NCI-H1105 treated with DMSO at 0.1 percent for 48 hours (cell line): ENCODE measurements at places on chromosomes 12 and 14.

- no peak for DNase-seq
Measured at GRCh38 chr12:74598819-74599218, 61.2 kb downstream of the ATXN7L3B start.

DNA sequence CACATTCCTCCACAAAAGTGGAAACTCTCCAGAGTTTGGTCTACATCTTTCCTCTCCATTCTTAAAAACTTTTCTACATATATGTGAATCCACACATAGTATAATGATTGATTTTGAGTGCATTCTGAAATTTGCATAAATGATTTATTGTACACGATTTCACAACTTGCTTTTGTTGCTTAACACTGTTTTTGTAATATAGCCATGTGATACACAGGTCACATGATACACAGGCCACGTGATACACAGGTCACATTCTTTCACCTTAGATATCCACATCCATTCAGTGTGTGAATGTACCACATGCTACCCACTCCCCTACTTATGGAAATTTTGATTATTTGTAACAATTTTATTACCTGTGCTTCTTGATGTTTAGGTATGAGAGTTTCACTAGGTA lies 319.1 kb downstream of the ZFP36L1 start:
- no peak for DNase-seq

- DNase-seq: no peak
Measured at GRCh38 chr12:123801573-123802178, 39.6 kb downstream of the DNAH10 start.

- DNase-seq: no peak
Measured at GRCh38 chr12:132118876-132119275, 25.2 kb downstream of the DDX51 start.

- no peak for DNase-seq
Measured at GRCh38 chr12:108598553-108599250, 818 bp upstream of the TMEM119 start.

DNA sequence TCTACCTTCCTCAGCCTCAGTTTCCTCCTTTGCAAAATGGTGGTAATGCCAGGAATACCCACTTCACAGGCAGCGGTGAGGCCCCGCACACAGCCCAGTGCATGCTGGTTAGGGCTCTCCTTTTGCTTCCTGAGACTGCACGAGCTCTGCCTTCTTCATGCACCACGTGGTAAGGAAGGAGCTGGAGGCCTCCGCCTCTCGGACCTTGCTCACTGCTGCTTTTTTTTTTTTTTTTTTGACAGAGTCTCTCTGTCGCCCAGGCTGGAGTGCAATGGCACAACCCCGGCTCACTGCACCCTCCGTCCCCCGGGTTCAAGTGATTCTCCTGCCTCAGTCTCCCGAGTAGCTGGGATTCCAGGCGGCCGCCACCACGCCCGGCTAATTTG lies 18.1 kb downstream of the TAMALIN start:
- no peak for DNase-seq

DNA sequence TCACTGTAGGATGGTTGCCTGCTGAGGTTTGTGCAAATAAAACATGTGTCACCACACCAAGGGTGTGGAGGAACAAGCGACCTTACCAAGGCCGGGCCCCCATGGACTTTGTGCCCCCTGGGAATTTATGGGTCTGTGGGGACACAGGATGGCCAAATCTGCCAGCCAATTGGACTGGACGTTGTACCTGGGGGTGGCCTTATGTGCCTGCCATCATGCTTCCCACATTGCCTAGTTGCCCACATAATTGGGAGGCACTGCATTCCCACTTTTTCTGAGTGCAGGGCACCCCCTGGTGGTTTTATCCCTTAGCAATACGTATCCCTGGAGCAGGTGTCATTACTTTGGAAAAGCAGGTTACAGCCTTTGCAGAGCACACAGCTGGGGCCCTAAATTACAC lies 92.6 kb upstream of the TMPO start:
- DNase-seq: no peak

- DNase-seq: no peak
Measured at GRCh38 chr12:26659930-26660329, 173.1 kb downstream of the ITPR2 start.

DNA sequence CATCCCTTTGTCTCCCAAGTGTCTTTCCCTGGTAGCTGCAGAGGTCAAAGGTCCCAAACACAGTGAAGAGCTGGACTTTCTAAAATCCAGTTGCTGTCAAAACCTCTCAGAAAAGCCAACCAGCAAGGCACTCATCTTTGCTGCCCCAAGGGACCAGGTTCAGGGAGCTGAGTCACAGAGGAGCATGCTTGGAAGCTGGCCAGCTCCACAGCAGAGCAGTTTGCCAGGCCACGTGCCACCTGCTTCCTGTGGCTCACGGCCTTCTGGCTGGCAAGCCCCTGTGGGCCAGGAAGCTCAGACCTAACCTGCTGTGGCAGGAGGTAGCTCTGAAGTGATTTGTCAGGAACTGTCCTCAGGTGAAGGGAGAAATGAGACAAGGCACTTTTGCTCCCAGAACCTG lies 3.6 kb downstream of the ISCU start:
- DNase-seq: peak; percentile 80

DNA sequence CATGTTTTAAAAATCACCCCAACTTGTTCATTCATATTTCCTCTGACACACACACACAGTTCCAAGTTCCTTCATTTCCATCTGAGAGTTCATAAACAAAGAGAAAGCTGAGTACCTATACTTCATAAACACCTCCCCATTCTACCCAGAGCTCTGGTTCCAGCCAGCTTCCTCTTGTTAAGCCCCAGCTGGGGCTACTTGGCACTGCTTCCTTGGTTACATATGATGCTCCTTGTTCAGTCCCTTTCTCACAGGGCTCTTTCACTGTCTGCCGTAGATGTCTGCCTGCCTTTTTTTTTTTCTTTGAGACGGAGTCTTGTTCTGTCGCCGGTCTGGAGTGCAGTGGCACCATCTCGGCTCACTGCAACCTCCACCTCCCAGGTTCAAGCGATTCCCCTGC lies 77.5 kb downstream of the COX16 start:
- DNase-seq: peak; percentile 57

DNA sequence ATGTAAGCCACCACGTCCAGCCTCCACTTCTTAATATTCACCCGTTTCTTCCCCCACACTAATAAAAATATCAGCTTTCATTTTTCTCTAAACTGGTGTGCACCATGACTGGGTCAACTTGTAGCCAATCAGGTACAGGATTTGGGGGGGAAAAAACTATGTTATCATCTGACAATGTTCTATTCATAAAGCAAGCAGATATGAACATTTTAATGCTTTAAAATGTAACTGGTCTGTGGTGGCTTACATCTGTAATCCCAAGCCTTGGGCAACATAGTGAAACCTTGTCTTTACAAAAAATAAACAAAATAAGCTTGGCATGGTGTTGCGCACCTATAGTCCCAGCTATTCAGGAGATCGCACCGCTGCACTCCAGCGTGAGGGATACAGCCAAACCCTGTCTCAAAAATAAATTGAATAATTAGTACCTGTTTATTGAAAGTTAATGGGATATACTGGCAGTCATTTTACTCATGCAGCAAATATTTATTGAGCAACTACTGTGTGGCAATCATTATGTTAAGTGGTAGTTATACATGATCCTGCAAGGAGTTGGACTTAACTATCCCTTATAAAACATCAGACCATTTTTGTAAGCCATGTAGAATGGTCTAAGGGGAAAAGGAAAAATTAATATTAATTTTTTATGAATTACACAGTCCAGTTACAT lies 15.3 kb upstream of the ITPR2 start:
- DNase-seq: no peak

- no peak for DNase-seq
Measured at GRCh38 chr12:58026426-58026825, 85.1 kb downstream of the ATP23 start.

DNA sequence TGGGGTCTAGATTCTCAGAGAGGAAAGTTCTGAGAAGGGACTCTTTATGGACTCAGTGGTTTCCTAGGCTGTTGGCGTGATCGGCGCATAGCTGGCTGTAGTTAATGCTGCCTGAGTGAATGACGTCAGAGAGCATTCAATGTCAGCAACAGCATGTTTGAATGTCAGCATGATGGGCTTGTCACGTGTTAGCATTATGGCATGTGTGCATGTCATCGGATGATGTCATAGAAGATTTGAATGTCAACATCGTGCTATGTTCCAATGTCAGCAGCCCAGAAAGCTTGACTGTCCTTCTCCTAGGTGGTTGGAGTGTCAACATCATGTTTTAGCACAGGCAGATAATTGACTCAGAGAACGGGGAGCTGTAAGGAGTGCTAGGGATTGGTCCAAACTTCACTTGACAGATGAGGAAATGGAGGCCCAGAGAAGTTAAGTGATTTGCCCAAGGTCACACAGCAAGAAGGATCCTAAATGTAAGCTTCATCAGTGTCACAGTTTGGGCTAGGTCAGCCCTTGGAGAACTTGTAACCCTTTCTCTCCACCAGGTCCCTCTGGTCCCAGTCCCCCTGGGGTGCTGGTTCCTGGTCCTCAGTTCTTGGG lies 45.5 kb downstream of the MVK start:
- no peak for DNase-seq

GRCh38 chr14:75032939-75033338 lies 18.3 kb downstream of the MLH3 start:
- DNase-seq: no peak

DNA sequence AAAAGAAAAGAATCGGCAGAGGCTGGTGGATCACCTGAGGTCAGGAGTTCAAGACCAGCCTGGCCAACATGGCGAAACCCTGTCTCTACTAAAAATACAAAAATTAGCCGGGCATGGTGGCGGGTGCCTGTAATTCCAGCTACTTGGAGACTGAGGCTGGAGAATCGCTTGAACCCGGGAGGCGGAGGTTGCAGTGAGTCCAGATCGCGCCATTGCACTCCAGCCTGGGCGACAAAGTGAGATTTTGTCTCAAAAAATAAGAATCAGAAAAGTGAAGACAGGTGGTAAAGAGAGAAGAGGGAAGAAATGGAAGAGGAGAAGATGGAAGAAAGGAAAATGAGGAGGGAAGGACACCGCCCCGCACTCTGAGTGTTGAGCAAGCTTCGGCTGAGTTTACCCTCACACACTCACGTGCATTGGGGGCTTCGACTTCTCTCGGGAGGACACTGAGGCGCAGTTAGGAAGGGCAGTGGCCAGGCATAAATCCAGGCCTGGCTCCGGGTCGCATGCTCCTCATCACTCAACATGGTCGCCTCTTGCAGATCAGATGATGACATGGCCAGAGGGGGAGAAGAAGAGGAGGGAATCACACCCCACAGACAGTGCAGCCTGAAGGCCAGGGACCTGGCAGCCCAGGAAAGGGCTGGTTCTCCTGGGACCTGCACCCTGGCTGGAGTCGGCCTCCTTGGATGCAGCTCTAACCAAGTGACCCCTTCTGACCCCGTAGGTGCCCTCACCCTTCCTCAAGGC lies 61.1 kb downstream of the PRMT8 start:
- DNase-seq: no peak

DNA sequence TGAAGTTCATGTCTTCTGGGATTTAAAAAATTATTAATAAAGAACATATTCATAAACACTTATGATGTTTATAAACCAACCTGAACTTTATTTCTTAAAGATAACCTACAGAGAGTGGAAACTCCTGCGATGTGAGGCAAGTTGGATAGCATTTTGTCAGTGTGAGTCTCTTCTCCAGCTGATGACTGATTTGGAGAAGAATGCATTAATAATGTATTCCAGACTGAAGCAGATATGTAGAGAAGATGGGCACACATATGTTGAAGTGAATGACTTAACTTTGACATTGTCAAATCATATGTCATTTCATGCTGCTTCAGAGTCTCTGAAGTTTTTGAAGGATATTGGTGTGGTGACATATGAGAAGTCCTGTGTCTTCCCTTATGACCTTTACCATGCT lies 7.3 kb downstream of the HELB start:
- no peak for DNase-seq

DNA sequence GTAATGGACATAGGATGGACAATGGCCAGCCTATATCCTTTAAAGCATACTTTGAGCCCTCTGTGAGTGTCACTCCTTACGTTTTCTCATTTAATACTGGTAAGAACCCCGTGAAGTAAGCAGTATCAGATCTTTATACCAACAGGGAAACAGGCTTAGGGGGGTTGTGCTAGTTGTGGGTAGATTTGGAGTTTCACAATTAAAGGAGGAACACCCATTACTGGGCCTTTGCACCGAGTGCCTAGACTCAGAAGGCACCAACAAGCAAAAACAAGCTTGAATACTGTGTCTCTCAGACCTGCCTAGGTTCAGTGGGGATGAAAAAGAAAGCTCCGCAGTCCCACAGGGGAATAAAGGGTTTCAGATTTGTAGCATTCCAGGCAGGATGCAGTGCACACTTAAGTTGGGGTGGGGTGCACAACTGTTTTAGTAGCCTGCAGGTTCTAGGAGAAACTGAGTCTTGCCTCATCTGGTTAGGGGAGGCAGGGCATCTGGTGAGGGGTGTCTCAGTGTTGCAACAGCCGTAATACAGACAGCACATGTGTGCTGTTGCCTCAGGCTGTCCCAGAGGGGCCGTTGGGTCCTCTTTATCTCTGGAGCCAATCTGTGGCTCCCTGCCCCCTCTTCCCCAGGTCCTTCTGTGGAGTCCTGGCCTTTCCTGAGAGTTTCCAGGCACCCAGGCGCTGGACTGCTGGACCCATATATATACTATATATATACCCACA lies 51.2 kb downstream of the IRAK3 start:
- no peak for DNase-seq

- DNase-seq: no peak
Measured at GRCh38 chr12:104994336-104994735, 8.2 kb downstream of the NOPCHAP1 start.

- no peak for DNase-seq
Measured at GRCh38 chr14:36757734-36758601, 96.3 kb downstream of the PAX9 start.

- DNase-seq: no peak
Measured at GRCh38 chr14:52013984-52014600, 24.7 kb downstream of the RTRAF start.

- no peak for DNase-seq
Measured at GRCh38 chr14:74244115-74244514, 4.9 kb downstream of the VSX2 start.

DNA sequence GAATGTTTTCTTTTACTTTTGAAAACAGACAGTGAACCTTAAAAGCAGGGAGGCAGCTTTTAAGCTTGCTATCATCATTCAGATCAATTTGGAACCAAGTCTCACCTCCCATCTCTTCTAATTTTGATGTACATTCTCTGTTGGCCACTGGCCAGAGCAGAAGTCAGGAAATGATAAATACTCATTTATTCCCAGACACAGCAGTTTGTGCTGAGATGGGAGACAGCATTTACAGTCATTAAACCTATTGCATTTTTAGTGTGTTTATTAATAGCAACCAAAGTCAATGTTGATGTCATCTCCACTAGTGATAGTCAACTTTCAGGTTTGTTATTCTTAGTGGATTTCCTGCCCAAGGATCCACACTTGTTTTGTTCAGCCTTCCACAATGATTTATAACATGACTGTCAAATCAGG lies 320.0 kb upstream of the ATP2B1 start:
- peak; percentile 38 for DNase-seq

- no peak for DNase-seq
Measured at GRCh38 chr14:101062601-101063000, 159.1 kb upstream of the RTL1 start.

DNA sequence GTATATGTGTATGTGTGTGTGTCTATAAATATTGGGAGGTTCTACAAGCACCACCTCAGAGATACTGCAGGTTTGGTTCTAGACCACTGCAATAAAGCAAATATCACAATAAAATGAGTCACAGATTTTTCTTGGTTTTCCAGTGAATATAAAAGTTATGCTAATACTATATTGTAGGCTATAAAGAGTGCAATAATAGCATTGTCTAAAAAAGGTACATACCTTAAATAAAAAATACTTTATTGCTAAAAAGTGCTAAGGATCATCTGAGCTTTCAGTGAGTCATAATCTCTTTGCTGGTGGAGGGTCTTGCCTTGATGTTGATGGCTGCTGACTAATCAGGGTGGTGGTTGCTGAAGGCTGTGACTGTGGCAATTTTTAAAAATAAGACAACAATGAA lies 111.1 kb downstream of the VEZT start:
- no peak for DNase-seq
